CD4-positive, alpha-beta T cell treated with Interferon gamma for 1 hour (primary cell): ENCODE measurements at places on chromosomes 4 and X.

DNA sequence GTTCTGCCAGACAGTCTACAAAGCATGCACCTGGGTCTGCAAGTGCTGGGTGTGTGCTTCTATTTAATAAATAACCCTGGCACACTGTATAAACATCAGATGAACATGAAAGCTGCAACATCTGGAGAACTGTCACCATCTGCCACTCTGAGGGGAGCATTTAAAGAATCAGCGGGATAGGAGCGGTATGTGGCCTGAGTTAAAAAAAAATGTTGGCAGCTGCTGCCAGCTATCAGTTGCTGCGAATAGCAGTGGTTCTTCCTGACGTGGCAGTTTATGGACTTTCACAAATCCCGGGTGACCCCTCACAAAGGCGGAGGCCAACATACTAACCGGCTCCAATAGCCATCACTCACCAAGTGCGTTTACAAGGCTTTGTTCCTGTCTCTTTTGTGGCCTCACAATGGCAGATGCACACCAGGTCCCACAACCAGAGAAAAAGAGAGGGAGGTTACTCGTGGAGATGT, 95.1 kb downstream of the RASL11B start:
- no peak for DNase-seq

DNA sequence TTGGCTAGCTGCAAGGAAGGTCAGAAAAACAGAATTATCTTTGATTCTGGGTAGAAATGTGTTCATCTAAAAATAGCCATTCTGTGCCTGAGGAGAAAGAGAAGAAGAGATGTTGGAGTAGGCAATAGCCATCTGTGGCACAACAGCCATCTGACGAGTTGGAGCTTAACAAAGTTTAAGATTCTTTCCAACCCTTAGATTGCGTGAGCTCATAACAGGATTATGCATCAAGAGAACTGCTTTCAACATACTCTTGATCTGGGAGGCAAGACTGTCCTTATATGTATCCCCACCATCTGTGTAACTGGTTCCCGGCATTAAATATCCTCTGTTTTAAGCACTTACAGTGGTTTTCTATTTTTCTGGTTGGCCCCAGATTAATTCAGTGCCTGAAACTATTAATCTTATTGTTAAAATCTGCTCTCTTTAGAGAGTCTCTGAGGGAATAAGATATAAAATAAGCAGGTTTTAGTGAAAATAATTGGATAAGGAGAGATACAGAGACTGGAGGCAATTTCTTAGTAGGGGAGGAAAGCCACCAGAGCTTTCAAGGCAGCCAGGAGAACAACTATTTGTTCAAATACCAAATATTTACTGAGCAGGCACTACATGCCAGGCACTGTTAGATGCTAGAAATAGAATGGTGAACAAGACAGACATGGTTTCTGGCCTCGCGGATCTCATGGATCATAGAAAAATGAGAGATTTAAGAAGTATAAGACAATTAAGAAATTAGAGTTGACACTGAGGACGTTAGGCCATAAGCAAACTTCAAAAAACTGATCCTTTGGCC, 398.0 kb downstream of the SMARCA1 start:
- DNase-seq = no peak

DNA sequence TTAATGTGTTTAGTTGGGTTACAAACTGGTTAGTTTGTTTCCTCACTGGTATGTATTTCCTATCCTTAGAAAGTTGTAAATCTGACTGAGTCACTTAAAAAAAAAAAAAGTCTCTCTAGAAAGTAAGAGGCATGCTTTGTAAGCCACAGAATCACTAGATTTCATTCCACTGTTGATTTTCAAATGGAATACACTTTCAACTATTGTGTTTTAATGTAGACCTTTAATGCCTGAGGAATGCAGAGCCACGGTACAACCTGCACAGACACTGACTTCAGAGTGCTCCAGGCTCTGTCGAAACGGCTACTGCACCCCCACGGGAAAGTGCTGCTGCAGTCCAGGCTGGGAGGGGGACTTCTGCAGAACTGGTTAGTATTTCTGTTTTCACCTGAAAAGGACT, 88.6 kb downstream of the HHIP start:
- no peak for DNase-seq

DNA sequence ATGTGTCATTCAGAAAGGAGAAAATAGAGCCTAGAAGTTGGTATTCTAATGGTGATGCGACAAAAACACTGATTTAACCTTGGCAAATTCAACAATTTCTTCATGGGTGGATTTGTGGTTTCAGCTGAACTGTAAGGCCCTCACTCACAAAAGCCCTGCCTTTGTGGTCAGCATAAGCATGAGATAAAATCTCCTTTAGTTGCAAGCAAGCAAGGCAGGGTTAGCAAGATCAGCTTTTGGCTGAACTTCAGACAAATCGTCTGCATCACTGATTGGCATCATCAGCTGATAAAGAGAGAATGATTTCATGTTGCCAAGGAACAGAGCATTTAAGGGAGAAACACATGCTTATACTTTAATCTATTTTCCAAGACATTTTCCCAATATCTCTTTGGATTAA, 2582.2 kb downstream of the PCDH7 start:
- no peak for DNase-seq

GRCh38 chr4:136741468-136741867, 790.8 kb downstream of the PCDH18 start:
- DNase-seq = no peak

GRCh38 chr4:185626798-185627197, 91.5 kb upstream of the PDLIM3 start:
- DNase-seq = no peak

GRCh38 chr4:110172972-110173371, 25.4 kb downstream of the ELOVL6 start:
- DNase-seq = no peak

DNA sequence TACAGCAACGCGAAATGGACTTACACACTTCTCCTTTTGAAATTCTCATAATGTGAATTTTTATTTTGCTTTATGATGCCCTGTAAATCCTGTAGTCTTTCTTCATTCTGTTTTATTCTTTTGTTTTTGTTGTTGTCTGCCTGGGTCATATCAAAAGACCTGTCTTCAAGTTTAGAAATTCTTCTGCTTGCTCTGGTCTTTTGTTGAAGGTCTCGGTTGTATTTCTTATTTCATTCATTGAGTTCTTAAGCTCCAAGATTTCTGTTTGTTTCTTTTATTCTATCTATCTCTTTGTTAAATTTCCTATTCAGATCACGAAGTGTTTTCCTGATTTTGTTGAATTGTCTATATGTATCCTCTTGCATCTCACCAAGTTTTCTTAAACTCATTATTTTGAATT, 78.1 kb downstream of the GPAT3 start:
- no peak for DNase-seq

- DNase-seq = no peak
Measured at GRCh38 chr4:152708361-152708760, 28.6 kb upstream of the TMEM154 start.

DNA sequence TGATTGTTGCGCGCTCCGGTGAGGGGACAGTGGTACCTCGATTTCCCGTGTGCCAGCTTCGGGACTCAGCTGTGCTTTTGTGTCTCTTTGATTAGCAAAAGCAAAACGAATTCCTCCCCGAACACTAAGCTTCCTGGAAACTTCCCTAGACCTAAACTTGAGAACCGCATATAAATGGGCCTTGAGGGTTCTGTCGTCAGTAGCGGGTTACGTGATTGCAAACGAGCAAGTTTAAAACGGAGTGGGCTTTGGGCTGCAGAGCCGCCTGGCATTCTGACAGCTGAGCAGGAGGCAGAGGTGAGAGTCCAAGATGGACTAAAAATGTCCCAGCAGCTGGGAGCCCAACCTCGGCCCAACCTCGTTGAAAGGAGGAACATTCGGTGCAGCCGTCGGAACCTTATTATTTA, 1.2 kb upstream of the TAPT1 start:
- no peak for DNase-seq

DNA sequence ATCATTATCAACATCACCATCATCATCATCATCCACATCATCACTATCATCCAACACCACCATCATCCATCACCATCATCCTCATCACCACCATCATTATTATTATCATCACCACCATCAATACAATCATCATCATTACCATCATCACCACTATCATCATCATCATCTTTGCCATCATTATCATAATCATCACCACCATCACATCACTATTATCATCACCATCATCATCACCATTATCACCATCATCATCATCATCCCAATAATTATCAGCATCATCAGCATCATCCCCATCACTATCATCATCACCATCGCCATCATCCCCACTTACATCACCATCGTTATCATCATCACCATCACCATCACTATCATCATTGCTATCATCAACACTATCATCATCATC, 1021.9 kb upstream of the PRKX start:
- no peak for DNase-seq

GRCh38 chr4:84221704-84222103, 277.4 kb downstream of the NKX6-1 start:
- no peak for DNase-seq

- DNase-seq = no peak
Measured at GRCh38 chr4:144514736-144515135, 131.2 kb upstream of the HHIP start.

DNA sequence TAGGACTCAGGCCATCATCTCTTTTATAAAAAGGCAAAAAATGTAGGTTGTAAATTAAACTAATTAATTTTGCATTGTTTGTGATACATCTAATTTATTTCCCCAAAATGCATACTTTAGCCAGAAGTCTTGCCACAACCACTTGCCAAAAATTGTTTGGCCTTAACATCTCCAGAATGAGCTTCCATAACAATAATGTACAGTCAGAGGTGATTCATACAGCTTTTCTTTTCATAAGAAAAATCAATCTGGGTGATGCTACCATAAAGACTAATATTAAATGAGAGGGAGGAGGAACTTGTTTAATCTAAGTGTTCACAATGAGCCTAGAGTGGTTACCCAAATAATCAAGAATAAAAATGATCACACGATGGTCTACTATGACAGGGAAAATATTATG, 59.3 kb downstream of the AMMECR1 start:
- DNase-seq = no peak

DNA sequence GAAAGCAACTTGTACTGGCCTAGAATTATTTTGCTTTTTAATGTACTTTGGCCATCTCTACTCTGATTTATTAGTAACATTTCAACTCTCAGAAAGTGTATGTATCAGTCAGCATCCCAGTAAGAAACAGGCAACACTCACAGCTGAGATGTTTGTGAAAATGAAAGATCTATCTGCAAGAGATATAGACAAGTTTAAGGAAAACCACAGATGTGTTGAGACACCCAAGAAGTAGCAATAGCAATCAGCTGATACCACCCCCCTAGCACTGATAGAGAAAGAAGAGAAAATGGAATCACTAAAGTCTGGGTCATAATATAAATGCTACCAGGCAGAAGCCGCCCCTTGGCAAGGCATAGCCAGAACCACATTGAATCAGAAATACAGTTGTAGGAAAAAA, 372.0 kb downstream of the ARAP2 start:
- DNase-seq = no peak

GRCh38 chr4:159434114-159434870, 331.4 kb downstream of the RAPGEF2 start:
- no peak for DNase-seq

- DNase-seq = no peak
Measured at GRCh38 chr4:113979905-113980615, 613 bp upstream of the ARSJ start.
